ENCODE measurements at places on chromosomes 7 and 10.

DNA sequence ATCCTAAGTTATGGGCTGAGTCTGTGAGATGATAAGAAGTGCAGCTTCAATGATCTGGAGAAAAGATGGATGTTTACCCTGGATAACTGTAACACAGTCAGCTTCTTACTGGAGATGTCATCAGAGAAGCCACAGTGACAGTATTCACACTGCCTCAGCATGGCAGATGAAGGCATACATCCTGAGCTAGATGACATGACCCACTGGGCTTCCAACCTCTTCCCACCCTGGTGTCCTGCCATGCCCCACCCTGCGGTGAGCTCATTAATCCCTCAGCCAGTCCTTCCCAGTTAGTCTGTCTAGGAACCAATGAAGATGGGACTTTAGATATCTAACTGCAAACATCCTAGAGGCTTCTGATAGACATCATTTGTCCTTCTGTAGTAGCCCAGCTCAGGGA lies 213.8 kb downstream of the TAX1BP1 start:
- DNase-seq, result no peak

DNA sequence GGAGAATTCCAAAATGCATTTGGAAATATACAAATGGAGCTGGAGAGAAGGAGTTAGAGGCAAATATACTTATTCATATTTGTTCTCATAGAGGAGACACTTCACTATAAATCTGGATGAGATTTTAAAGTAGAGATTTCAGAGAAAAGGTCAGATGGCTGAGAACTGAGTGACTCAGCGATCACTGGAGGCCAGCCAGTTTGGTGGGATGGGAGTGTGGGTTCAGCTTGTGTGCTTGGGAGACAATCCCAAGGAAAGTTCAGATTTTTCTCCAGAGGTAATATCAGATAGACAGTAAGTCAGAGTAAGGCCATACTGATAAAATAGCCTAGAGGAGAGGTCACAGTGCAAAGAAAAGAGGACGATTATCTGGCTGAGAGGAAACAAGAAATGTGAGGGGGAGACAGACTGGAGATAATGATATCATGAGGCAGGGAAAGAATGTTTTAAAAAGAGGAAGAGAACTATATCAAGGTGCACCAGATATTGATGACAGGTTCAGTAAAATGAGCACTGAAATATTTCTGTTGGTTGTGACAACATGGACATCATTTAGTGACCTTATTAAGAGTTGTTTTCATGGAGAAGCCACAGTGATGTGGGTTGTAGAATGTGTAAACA lies 67.0 kb downstream of the MDFIC start:
- no peak for DNase-seq

DNA sequence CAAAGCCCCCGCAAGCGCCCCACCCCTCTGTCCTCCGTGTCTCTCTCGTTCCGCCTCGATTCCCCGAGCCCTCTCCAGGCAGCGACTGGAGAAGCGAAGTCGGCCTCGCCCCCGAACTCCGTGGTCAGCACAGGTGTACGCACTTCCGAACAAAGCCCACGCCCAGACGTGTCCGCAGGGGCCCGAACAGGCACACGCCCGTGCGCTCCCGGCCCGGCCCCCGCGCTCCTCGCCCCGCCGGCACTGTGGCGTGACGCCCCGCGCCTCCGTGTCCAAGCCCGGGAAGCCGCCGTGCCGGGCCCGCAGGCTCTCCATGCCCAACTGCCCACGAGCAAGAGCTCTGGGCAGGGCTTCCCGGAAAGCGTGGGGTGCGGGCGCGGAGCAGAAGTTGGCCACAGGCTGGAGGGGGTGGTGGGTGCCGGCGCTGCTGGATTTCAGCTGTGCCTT lies 662 bp downstream of the NRCAM start:
- no peak for DNase-seq

DNA sequence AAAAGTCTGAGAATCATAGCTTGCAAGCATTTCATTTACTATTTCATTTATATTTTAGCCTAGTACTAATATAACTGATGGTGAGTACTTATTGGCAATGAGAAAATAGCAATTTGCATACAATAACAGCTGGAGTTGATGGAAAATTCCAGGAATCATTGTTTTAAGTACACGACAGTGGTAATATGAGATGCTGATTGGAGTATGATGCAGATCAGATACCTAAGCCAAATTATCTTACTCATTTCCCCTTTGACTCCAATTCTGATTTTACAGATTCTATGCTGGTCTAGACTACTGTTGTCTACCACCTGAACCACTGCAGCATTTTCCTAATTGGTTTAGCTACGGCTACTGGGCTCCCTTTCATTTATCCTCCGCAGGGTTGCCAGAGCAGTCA lies 36.7 kb downstream of the GNG11 start:
- DNase-seq, result no peak

DNA sequence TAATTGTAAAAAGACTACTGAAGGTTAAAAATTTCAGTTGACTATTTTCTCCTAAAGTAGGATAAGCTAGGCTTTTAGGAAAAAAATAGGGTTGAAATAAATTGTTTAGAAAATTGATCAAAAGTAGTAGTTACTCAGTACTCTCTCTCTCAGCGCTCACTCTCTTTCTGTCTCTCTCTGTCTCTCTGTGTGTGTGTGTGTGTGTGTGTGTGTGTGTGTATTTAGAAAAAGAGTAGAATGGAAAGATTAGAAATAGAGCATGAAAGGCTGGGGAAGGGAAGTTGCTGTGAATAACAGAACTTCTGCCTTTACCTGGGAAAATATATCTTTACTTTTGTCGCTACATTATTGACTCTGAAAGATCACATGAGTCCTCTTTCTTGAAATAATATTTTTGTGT lies 20.6 kb downstream of the ADK start:
- DNase-seq, result no peak

GRCh38 chr10:57457972-57458512 lies 809.7 kb downstream of the IPMK start:
- no peak for DNase-seq

DNA sequence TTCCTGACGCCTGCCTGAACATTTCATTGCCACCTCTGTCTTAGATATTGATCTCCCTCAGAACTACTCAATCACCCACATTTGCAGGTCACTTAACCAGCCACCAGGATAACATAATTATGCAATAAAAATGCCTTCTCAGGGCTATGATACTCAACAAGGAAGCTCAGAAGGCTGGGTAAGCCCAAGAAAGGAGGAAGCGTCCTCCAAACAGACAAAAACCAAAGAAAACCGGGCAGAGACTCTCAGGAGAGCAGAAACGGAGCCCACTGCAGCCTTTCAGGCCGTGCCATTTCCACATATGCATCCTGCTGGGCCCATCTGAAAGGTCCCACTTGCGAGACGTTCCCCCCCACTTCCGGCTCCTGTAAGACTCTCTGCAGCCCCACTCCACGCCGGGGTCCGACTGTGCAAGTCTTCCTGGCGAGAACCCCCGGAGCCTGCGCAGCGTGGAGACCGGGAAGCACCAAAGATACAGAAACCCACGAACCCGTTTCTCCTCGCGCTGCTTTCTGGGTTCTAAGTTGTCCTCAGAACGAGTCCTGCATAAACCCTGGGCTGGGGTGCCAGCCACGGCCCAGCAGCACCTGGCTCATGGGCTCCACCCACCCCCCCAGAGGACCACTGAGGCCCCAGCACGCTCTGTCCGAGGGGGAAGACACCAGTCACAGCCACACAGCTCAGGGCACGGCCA lies 83.7 kb downstream of the DIP2C start:
- DNase-seq, result no peak

- no peak for DNase-seq
Measured at GRCh38 chr10:31659665-31660064, 269.0 kb downstream of the ARHGAP12 start.

DNA sequence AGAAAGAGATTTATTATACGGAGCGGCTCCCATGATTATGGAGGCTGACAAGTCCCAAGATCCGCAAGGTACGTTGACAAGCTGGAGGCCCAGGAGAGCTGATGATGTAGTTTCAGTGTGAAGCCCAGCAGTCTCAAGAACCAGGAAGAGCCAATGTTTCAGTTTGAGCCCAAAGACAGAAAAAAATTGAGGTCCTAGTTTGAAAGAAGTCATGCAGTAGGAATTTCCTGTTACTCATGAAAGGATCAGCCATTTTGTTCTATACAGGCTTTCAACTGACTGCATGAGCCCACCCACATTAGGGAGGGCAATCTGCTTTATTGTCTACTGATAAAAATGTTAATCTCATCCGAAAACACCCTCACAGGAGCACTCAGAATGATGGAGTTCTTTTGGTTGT lies 51.5 kb downstream of the CCDC71L start:
- DNase-seq, result no peak

GRCh38 chr10:110420401-110421193 lies 77.1 kb upstream of the DUSP5 start:
- no peak for DNase-seq
